ENCODE measurements at places on chromosomes 6 and 20.

DNA sequence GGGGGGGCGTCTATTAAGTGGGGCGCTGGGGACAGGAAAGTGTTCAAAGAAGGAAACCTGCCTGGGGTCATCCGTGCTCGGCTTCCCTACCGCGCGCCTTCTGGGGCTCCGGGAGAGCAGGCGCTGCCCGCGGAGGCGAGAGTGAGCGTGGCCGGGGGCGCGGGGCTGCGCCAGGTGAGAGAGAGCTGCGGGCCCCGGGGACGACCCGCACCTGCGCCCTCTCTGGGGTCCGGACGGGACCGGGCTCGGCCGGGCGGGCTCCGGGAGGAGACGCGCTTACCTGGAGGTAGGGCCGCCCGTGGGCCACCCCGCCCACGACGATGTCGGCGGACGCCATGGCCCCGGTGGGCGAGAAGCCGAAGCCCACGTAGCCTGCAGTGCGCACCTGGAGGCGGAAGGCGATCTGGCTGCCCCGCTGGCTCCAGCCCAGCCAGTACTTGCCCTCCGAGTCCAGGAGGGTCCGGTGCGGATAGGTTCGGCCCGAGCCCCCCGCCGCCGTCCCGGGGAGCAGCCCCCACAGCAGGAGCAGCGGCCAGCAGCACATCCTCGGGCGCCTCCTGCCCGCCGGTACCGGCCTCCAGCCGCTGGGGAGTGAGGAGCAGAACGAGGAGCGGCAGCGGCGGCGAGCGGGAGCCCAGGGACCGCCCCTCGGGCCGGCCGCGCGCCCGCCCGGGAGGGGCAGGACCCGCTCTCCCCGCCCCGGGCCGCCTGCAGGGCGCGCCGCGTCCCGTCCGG, at the start of gene MOXD1:
MOXD1 (minus strand) TSS at position 593 of the 735 bp plus-strand sequence; CDS start at position 544, 49 bp downstream.
- no peak within 1 kb of the TSS for H3K27ac ChIP-seq
- H3K4me3 ChIP-seq, result peak within 1 kb of the TSS; percentile 29
- H3K27me3 ChIP-seq, result peaks cover 21% of the 10 kb centered on the region
- no peak for DNase-seq

DNA sequence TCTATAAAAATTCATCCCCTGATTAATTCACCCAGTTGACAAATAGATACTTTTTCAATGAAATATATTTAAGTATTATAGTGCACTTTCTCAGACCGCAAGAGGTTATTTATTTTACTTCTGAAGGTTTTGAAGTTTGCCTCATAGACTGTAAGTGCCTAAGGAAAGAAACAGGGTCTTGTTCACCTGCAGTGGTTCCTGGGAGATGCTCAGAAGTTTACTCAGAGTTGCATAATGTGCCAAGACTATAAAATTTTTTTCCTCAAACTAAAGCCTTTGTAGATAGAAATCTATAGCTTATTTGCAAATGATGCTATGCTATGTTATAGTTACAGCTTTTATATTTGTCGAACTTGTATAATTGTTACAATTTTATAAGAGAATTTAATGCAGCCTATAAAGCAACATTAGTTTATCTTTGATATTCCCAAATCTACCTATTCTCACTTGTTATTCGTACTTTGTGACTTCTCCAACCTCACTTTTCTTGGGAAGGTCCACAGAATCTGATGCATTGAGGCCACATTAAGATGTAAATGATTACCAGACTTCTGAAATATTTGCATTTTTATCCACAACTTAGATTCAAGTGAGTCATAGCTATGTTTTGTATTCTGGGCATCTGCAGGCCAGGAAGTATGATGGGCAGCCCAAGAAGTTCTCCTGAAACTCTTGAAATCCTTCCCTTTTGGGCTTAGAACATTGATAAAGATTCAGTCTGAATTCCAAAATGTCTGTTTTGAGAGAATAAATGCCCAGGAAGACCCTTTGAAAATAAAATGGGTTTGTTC, 35.7 kb downstream of the KCNQ5 start:
- no peak overlapping the region for H3K4me3 ChIP-seq
- no peak overlapping the region for H3K27ac ChIP-seq
- no peak for DNase-seq
- H3K36me3 ChIP-seq, result no peaks in the 10 kb centered on the region
- H3K4me1 ChIP-seq, result no peaks in the 10 kb centered on the region

DNA sequence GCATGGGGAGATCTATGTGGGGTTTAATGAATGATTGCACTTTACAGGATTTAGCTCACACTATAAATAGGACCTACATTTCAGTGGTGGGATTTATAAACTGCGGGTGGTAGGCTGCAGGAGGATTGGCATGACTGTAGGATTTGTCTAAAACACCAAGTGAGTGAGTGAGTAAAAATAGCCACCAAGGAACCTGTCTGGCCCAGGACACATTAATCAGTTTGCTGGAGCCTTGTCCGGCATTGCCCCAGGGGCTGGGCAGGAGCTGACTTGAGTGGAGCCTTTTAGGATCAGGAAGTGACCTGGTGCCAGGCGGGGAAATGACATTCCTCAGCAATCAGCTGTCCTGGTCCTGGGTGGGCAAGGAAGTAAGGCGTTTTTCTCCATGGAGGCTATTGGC, 278.7 kb upstream of the PRND start:
- no peaks in the 10 kb centered on the region for H3K4me1 ChIP-seq
- H3K36me3 ChIP-seq, result no peaks in the 10 kb centered on the region
- no peak overlapping the region for H3K27ac ChIP-seq
- no peak overlapping the region for H3K4me3 ChIP-seq
- peaks cover 2% of the 10 kb centered on the region for H3K27me3 ChIP-seq

- no peak overlapping the region for H3K4me3 ChIP-seq
- H3K27ac ChIP-seq, result no peak overlapping the region
- no peaks in the 10 kb centered on the region for H3K36me3 ChIP-seq
- no peak for DNase-seq
- H3K27me3 ChIP-seq, result no peaks in the 10 kb centered on the region
- H3K4me1 ChIP-seq, result no peaks in the 10 kb centered on the region
These were observed 276.7 kb downstream of the PLCB1 start for GRCh38 chr20:8408587-8409307.

- H3K27me3 ChIP-seq, result no peaks in the 10 kb centered on the region
- no peaks in the 10 kb centered on the region for H3K36me3 ChIP-seq
- H3K4me1 ChIP-seq, result peaks cover 19% of the 10 kb centered on the region
These were observed 657 bp downstream of the NT5DC1 start for GRCh38 chr6:116101302-116101718.

GRCh38 chr6:82084324-82084920, 163.1 kb downstream of the IBTK start:
- DNase-seq, result no peak
- no peaks in the 10 kb centered on the region for H3K36me3 ChIP-seq
- H3K27ac ChIP-seq, result no peak overlapping the region
- no peak overlapping the region for H3K4me3 ChIP-seq
- no peaks in the 10 kb centered on the region for H3K4me1 ChIP-seq

DNA sequence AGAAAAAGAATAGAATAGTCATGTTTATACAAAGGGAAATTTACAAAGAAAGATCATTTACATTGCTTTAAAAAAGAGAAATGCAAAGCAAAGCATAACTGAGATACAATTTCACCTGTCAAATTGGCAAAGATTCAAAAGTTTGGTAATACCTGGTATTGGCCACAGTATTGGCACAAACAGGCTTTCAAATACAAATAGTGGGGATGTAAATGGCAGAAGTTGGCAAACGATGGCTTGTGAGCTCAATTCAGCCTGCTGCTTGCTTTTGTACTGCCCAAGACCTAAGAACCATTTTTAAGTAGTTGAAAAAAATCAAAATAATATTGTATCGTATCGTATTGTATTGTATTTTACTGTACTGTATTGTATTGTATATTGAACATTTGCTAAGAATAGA, 194.5 kb upstream of the JAG1 start:
- no peak for DNase-seq
- H3K27me3 ChIP-seq, result no peaks in the 10 kb centered on the region
- no peak overlapping the region for H3K4me3 ChIP-seq
- no peaks in the 10 kb centered on the region for H3K36me3 ChIP-seq
- H3K4me1 ChIP-seq, result no peaks in the 10 kb centered on the region
- H3K27ac ChIP-seq, result no peak overlapping the region

DNA sequence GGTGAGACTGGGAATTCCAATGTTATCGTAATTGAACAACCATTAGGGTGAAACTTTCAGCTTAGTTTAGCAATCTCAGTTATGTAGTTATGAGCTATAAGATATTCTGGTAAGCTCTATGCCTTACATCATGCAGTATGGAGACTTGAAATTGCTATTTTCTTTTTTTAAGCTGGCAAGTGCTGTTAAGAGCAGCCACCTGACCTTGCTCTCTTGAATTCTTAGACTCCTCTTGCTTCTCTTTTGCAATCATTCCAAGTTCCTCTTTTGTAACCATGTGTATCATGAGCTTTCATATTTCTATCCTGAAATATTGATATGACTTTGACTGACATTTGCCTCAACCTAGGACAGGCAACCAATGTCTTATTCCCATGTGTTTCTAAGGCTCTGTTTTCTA, 446.3 kb upstream of the SLC35B3 start:
- no peak overlapping the region for H3K4me3 ChIP-seq
- no peak for DNase-seq
- H3K36me3 ChIP-seq, result no peaks in the 10 kb centered on the region
- no peaks in the 10 kb centered on the region for H3K4me1 ChIP-seq
- H3K27ac ChIP-seq, result no peak overlapping the region

GRCh38 chr6:166236596-166236995, 68.9 kb upstream of the TBXT start:
- no peak overlapping the region for H3K27ac ChIP-seq
- H3K4me3 ChIP-seq, result no peak overlapping the region
- peaks cover 4% of the 10 kb centered on the region for H3K27me3 ChIP-seq
- peaks cover 20% of the 10 kb centered on the region for H3K4me1 ChIP-seq
- H3K36me3 ChIP-seq, result no peaks in the 10 kb centered on the region

DNA sequence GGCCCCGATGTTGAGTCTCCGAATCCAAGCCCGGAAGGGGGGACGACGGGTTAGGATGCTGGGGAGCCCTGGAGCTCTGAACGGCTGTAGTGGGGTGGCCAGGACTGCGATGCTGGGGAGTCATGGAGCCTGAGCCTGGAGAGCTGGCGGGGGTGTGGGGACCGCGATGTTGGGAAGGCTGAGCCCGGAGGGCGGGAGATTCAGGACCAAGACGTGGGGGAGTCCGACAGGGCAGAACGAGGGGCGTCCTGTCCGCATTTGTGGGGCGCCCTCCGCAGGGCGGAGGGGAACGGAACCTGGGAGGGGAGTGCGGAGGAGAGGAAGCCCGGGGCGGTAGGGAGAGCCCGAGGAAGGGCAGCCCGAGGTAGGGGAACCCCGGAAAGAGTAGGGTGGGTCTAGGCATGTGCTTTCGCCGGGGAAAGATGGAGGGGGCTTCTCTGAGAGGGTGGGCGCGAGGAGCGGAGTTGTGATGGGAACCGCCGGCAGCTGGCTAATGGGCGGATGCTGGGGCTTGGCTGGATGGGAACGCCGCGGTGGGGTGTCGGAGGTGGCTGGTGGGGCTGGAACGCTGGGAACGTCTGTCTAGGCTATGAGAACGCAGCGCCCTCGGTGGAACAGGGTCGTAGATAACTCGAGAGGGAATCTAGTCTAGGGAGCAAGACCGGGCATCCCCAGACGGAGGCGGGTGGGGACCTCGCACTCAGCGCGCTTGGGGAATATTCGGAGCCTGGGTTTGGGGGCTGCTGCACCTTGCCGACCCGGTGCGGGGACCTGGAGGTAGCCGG, 684 bp downstream of the PAQR8 start:
- peaks cover 15% of the 10 kb centered on the region for H3K4me1 ChIP-seq
- H3K27me3 ChIP-seq, result no peaks in the 10 kb centered on the region
- peak overlapping the region; percentile 85 for H3K27ac ChIP-seq
- H3K4me3 ChIP-seq, result peak overlapping the region; percentile 98
- DNase-seq, result peak; percentile 73

DNA sequence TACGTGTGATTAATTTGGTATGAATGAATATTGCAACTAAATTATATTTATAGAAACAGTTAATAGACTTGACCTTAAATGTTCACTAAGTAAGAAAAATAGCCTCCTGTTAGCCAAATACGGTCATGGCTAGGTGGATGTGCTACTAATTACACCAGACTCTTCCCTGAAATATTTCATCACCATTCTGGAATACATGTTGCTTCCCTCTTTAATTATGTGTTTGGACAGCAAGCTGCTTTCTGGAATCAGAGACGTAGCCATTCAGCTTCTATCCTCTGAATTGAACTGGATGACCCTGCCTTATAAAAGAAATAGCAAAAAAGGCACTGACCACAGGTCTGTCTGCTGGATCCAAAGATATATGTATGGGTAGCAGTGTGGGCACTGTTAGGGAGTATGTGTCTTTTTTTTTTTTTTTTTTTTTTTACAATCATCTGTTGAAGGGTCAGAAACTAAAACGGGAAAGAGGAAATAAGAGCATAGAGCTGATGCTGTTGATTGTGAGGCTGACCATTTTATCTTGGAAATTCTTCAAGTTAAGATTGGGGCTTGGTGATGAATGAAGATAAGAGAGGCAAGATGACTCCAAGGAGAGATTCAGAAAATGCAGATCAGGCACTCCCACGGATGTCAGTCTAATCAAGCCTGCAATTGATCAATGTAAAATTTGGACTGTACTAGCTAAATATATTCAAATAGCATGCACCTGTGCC, 283.2 kb upstream of the HSF2 start:
- H3K27ac ChIP-seq, result no peak overlapping the region
- DNase-seq, result no peak
- H3K36me3 ChIP-seq, result no peaks in the 10 kb centered on the region
- H3K4me3 ChIP-seq, result no peak overlapping the region

- H3K4me1 ChIP-seq, result no peaks in the 10 kb centered on the region
- no peaks in the 10 kb centered on the region for H3K36me3 ChIP-seq
- no peak overlapping the region for H3K27ac ChIP-seq
- H3K4me3 ChIP-seq, result no peak overlapping the region
- DNase-seq, result no peak
These were observed 42.3 kb downstream of the YTHDF1 start for GRCh38 chr20:63173552-63174191.

DNA sequence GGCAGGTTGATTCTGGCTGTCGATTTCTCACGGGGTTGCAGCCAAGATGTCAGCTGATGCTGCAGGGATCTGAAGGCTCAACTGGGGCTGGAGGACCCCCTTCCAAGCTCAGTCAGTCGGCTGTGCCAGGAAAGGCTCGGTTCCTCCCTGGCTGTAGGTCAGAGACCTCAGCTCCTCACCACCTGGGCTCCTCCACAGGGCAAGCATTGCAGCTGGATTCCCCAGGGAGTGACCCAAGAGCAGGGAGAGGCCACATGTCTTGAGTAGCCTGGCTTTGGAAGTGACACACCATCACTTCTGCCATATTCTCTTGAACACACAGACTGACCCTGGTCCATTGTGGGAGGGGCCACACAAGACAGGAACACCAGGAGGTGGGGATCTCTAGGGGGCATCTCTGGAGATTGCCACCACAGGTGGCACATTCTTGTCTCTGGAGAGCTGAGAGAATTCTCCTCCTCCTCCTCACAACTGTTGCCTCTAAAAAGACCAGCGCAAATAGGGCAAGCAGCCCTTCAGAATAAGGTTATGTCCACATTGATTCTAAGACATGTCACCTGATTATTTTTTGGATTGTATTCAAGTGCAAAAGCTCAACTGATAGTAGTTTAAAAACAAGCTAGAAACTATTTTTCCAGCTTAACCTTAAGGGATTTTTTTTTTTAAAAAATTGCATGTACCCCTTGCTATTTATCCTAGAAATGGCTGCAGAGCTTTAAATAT, 270.5 kb downstream of the NRN1 start:
- H3K27ac ChIP-seq, result no peak overlapping the region
- no peaks in the 10 kb centered on the region for H3K4me1 ChIP-seq
- no peaks in the 10 kb centered on the region for H3K36me3 ChIP-seq
- H3K27me3 ChIP-seq, result no peaks in the 10 kb centered on the region

- no peaks in the 10 kb centered on the region for H3K4me1 ChIP-seq
- no peaks in the 10 kb centered on the region for H3K27me3 ChIP-seq
- H3K36me3 ChIP-seq, result no peaks in the 10 kb centered on the region
- no peak overlapping the region for H3K4me3 ChIP-seq
- DNase-seq, result no peak
- H3K27ac ChIP-seq, result no peak overlapping the region
These were observed 140.5 kb upstream of the CST7 start for GRCh38 chr20:24808616-24809015.

- no peak overlapping the region for H3K4me3 ChIP-seq
- H3K27ac ChIP-seq, result no peak overlapping the region
- H3K36me3 ChIP-seq, result no peaks in the 10 kb centered on the region
- DNase-seq, result no peak
These were observed 11.3 kb downstream of the ZHX3 start for GRCh38 chr20:41306061-41306727.

All from natural killer cell (primary cell).